NCI-H345 (cell line): ENCODE measurements at places on chromosomes 12 and 14.

GRCh38 chr12:83075471-83075870 lies 388.8 kb downstream of the TMTC2 start:
- no peak for DNase-seq

DNA sequence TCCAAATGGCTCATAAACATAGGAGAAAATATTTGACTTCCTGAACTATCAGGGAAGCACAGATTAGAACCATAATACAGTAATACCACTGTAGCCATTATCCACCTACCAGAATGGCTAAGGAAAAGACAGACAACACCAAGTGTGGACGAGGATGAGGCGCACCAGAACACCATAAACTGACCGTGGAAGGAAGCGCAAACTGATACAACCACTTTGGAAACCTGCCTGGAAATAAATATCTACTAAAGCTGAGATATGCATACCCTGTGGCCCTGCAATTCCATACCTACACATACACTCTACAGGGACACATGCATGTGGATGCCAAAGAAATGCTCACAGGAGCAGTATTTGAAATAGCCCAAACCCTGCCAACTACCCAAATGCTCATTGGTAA lies 60.3 kb downstream of the RBM19 start:
- DNase-seq = no peak

- DNase-seq = peak; percentile 99
Observed at GRCh38 chr14:102524451-102525218, 15.1 kb upstream of the ANKRD9 start.

DNA sequence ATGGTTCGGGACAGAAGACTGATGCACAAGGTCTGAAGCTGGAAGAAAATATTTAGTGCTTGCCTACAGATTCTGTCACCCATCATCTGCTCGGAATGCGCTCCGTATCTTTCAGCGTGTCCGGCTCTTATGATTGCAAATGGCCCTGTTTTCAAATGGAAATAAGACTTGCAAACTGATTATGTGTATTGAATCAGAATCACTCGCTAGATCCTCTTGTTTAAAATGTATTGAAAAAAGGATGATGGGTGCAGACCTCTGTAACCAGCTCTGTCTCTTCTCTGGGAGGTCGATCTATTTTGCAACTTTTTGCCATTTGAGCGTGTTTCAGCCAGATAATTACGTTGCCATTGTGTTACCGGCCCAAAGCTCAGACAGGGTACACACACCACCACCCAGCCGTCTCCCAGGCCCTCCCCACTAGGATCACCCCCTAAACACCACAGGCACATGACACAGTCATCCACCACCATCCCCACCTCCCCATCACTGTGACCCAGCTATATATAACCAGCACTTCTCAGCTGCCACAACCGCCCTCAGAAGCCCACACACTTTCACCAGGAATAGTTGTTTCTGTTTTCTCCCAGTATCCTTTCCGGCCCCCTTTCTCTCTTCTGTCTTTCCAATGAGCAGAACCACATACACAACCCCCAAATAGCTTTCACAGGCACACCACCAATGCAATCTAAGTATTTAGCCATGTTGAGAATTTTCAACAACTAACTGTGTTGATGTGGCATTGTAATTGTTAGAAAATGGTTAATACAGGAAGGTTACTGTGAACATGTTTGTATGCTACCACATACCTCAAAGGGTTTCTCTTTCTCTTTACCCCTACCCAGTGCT lies 10.7 kb downstream of the NKX2-1 start:
- peak; percentile 41 for DNase-seq

- DNase-seq = peak; percentile 17
Observed at GRCh38 chr12:113134521-113134951, 1.0 kb downstream of the RASAL1 start.

GRCh38 chr14:64761441-64762043 lies 57.3 kb downstream of the PLEKHG3 start:
- DNase-seq = peak; percentile 23

- no peak for DNase-seq
Observed at GRCh38 chr12:24719293-24719721, 229.6 kb downstream of the BCAT1 start.

- DNase-seq = no peak
Observed at GRCh38 chr12:39646963-39647362, 27.4 kb upstream of the ABCD2 start.

DNA sequence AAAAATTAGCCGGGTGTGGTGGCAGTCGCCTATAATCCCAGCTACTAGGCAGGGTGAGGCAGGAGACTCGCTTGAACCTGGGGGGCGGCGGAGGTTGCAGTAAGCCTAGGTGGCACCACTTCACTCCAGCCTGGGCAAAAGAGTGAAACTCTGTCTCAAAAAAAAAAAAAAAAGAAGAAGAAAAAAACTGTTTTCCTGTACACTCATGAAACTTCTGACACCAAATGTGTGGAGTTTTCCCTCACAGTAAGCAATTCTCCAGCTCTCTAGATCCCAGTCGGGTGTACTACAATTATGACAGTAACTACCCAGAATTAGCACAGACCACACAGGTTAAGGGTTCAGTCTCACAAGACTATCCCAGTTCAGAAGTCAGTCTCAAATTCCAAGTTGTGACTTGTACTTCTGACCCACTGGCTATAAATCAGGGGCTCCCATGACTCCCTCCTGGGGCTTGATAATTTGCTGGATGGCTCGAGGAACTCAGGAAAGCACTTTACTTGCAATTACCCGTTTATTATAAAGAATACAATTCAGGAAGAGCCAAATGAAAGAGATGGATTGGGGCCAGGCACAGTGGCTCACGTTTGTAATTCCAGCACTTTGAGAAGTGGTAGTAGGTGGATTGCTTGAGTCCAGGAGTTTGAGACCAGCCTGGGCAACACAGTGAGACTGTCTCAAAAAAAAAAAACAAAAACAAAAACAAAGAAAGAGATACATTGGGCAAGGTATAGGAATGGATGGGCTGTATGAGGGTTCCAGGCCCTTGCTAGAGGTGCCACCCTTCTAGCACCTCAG lies 12.4 kb upstream of the ARF6 start:
- DNase-seq = no peak

DNA sequence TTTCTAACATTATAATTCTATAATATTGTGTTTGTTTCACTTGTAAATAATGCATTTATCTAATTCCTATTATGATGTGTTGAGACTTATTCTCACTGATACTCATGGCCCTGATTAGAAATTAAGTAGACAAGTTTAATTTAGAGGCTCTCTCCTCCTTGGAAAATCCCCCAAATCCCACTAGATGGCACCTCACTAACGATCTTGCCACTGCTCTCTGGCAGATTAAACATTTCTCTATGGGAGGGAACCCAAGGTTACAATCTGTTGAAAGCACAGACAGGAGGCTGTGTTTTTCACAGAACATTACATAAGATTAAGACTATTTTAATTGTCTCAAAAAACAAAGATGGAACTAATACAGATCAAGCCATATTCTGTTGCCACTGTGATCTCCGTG lies 318.7 kb downstream of the LRFN5 start:
- peak; percentile 18 for DNase-seq

- no peak for DNase-seq
Observed at GRCh38 chr14:61726778-61727658, 31.7 kb downstream of the HIF1A start.

- DNase-seq = peak; percentile 77
Observed at GRCh38 chr12:54398995-54399793, 14.7 kb upstream of the ZNF385A start.
